ENCODE measurements at places on chromosomes 16 and 17.

GRCh38 chr17:78873519-78874340, 29.3 kb downstream of the CEP295NL start:
- peaks cover 27% of the 10 kb centered on the region for H3K36me3 ChIP-seq
- no peak overlapping the region for H3K4me3 ChIP-seq
- no peak for DNase-seq
- H3K27ac ChIP-seq = peak overlapping the region; percentile 59

- no peaks in the 10 kb centered on the region for H3K36me3 ChIP-seq
- no peak overlapping the region for H3K27ac ChIP-seq
- no peak for DNase-seq
- no peaks in the 10 kb centered on the region for H3K27me3 ChIP-seq
- peak overlapping the region; percentile 62 for H3K4me3 ChIP-seq
- peaks cover 3% of the 10 kb centered on the region for H3K4me1 ChIP-seq
Measured at GRCh38 chr17:18070861-18071340, 16.8 kb upstream of the DRG2 start.

DNA sequence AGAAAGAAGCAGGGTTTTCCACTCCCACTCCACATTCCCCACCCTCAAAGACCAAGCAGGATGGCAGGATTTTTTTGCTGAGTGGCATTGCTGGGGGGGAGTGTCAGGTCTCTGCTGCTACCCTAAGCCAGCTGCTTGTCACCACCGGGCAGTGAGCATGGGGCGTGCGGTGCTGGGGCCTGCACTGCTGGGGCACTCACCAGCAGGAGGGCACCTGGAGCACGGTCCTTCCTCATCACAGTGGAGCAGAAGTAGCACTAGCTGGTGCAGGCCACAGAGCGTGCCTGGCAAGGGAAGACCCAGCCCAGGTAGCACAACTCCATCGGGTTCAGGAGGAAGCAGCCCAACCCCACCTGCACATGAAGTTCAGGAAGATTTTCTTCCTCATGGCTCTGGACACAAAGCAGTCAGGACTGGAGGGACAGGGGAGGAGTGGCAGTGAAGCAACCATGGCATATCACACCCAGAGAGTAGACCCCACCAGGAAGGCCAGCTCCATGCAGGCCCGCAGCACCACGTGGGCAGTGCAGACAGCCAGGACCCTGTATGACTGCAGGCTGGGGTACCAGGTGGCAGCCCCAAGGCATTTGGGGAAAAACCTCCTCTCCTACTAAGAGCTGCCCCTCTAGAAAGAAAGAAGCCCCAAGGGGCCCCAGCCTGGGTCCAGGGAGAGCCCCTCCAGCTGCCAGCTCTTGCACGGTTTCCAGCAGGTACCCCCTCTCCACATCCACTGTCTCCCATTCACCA, 16.7 kb upstream of the MYO18A start:
- no peak overlapping the region for H3K4me3 ChIP-seq
- H3K27ac ChIP-seq = no peak overlapping the region
- DNase-seq = no peak
- H3K4me1 ChIP-seq = no peaks in the 10 kb centered on the region

- no peaks in the 10 kb centered on the region for H3K27me3 ChIP-seq
- peaks cover 8% of the 10 kb centered on the region for H3K4me1 ChIP-seq
- H3K36me3 ChIP-seq = peaks cover 51% of the 10 kb centered on the region
- no peak overlapping the region for H3K4me3 ChIP-seq
- DNase-seq = no peak
- H3K27ac ChIP-seq = no peak overlapping the region
Measured at GRCh38 chr16:30116291-30117207, 3.2 kb upstream of the GDPD3 start.

DNA sequence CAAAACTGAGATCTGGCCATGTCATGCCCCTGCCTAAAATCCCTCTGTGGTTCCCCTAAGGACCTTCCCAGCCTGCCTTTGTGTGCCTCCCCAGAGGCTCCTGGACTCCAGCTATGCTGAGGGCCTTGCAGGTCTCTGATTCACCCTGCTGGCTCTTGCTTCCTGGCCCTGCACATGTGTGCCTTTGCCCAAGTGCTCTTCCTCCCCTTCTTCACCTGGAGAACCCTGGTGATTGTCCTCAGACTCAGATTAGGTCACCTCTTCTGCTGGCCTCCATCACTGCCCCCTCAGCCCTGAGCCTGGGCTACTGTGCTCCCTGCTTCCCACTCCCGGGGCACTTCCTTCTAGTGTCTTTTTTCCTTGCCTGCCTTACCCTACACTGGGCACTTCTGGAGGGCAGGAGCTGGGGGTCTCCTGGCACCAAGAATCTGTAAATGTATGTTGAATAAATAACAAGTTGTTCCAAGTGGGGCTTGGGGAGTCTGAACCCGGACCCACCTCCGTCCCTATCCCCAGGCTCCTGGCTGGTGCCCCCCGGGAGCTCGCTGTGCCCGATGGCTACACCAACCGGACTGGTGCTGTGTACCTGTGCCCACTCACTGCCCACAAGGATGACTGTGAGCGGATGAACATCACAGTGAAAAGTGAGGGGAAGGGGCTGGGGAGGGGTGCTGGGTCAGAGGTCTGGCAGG, 7.8 kb downstream of the ITGA3 start:
- H3K27ac ChIP-seq = peak overlapping the region; percentile 96
- no peak for DNase-seq
- no peaks in the 10 kb centered on the region for H3K27me3 ChIP-seq
- H3K4me1 ChIP-seq = peaks cover 88% of the 10 kb centered on the region
- no peak overlapping the region for H3K4me3 ChIP-seq

- H3K4me1 ChIP-seq = no peaks in the 10 kb centered on the region
- no peak overlapping the region for H3K4me3 ChIP-seq
- no peaks in the 10 kb centered on the region for H3K27me3 ChIP-seq
- H3K27ac ChIP-seq = no peak overlapping the region
Measured at GRCh38 chr17:58236394-58236793, 2.0 kb upstream of the LPO start.

- DNase-seq = no peak
- peaks cover 7% of the 10 kb centered on the region for H3K4me1 ChIP-seq
- no peaks in the 10 kb centered on the region for H3K27me3 ChIP-seq
- H3K27ac ChIP-seq = no peak overlapping the region
Measured at GRCh38 chr17:82281076-82281475, 7.6 kb upstream of the CSNK1D start.

DNA sequence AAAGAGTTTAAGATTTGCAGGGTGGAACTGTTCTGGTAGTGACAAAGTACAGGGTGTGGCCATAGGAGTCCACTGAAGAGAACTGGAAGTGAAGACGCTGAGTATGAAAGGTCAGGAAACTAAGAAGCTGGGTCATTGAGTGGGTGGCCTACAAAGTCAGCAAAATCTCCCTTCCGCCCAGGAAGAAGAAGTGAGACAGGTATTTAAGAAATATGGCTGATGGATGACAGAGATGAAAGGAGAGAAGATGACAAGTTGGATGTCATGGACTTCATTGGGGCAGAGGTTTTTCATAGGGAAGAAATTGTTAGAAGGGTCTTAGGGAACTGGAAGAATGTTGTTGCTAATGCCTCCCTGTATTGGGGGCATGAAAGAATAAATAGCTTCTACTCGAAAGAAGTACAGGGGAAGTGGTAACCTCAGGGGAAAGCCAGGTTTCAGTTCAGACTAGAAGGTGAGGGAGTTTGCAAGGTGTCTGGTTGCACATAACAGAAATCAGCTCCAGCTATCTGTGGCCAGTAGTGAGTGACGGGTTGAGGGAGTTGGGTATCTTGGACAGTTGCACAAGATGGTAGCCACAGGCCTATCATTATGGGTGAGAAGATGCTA, 33.6 kb upstream of the MED13 start:
- H3K27ac ChIP-seq = no peak overlapping the region
- no peak overlapping the region for H3K4me3 ChIP-seq

DNA sequence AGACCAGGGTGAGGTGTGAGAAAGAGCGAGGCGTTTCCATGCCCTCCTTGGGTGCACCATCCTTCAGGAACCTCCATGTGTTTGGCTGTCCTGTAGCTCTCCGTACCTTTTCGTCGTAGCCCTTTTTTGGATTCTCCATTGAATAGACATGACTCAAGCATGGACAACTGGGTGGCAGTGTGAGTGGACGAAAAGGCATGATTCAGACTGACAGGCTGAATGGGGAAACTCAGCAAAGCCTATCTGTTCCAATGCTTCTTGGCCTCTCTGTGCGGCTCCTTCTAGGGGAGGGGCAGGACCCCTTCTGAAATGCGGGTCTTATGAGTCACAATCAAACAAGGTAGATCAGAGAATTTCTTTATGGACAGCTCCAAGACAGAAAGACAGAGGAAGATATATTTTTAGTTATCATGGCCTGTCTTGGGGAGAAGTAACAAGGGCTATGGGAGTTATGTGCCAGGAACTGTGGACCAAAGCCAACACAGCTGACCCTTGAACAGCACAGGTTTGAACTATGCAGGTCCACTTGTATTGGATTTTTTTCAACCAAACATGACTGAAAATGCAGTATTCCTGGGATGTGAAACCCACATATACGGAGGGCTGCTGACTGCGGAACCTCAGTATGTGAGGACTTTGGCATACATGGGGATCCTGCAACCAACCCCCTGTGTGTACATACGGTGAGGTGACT, 22.9 kb downstream of the ADORA2B start:
- H3K27me3 ChIP-seq = no peaks in the 10 kb centered on the region
- H3K27ac ChIP-seq = no peak overlapping the region
- H3K4me1 ChIP-seq = no peaks in the 10 kb centered on the region
- no peaks in the 10 kb centered on the region for H3K36me3 ChIP-seq
- DNase-seq = no peak

- H3K4me3 ChIP-seq = no peak overlapping the region
- no peak overlapping the region for H3K27ac ChIP-seq
Measured at GRCh38 chr17:42031584-42031983, 11.7 kb downstream of the NKIRAS2 start.

DNA sequence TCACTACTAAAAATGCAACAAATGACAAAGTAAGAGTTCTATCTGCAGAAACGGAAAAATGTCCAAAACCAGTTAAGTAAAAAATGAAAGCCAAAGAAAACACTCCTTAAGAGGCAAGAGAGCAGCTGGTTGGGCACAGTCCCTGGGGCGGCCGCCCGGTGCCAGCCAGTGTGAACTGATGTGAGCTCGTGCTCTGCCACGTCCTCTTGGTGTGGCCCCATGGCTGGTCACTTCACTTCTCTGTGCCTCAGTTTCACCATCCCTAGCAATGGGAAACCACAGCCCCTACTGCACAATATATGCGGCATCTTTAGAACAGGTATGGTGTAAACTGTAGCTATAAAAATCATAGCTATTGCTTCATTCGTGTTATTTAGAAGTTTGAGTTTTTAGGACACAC, 21.2 kb downstream of the USP36 start:
- peaks cover 55% of the 10 kb centered on the region for H3K36me3 ChIP-seq
- H3K27me3 ChIP-seq = no peaks in the 10 kb centered on the region
- no peak for DNase-seq
- no peak overlapping the region for H3K4me3 ChIP-seq
- no peak overlapping the region for H3K27ac ChIP-seq

DNA sequence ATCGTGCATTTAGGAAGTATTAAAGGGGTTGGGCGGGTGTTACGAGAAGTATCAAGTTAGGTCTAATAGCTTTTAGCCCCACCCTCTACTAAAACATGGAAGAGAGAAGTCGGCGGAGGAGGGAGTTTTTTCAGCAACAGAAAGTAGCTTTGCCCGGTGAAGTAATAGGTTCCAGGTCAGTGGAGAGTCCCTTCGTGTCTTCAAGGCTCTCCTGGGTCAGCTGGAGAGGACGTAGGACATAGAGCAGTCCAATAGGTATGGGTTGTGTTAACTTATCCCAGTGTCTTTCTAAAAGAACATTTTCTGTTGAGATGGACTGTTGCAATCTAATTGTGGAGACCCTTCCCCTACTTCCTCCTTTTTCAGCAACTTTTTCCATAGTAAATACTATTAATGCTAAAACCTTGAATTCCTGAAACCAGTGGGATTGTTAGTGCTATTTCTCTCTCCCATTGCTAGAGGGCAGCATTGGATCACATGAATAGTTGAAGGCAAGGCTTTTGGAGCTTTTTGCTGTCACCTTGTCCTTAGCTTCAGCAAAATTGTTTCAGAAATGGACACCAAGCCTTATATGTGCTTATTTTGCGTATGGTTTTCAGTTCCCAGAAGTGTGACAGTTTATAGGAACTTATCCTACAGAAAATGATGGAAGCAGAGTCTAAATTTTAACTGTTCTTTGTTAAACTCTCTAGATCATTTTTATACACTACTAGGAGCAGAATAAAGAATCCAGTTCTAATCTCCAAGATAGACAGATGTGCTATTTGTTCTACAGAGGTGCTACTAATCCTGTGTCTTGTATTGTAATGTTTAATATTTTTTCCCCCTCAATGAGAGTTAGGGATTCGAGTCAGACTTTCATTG, 38.4 kb downstream of the UTP18 start:
- no peaks in the 10 kb centered on the region for H3K36me3 ChIP-seq
- H3K4me3 ChIP-seq = no peak overlapping the region
- DNase-seq = no peak
- H3K27ac ChIP-seq = no peak overlapping the region
- H3K4me1 ChIP-seq = no peaks in the 10 kb centered on the region

- H3K4me3 ChIP-seq = no peak overlapping the region
- H3K36me3 ChIP-seq = no peaks in the 10 kb centered on the region
- no peaks in the 10 kb centered on the region for H3K27me3 ChIP-seq
- DNase-seq = no peak
- H3K27ac ChIP-seq = no peak overlapping the region
Measured at GRCh38 chr17:35235917-35236316, 7.0 kb upstream of the SLFN5 start.

DNA sequence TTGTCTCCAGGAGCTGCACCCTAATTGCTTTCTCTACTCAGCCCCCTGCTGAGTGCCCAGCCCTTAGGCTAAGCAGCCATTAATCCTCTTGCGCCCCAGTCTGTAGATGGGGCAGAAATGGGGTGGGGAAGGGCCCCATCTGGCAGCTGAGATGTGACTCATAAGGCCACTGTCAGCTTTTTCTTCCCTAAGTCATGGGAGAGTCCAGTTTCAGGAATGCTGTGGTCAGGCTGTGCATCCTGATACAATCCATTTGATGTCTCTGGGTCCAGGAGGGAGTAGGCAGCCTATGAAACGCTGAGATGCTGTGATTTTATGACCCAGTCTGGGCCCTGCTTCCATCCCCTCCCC, 12.3 kb downstream of the PLXDC1 start:
- no peak for DNase-seq
- H3K36me3 ChIP-seq = no peaks in the 10 kb centered on the region
- no peaks in the 10 kb centered on the region for H3K4me1 ChIP-seq

- no peak for DNase-seq
- H3K4me1 ChIP-seq = peaks cover 10% of the 10 kb centered on the region
- no peak overlapping the region for H3K27ac ChIP-seq
Measured at GRCh38 chr16:12159672-12160071, 183.1 kb downstream of the SNX29 start.

GRCh38 chr17:72191356-72191755, 70.5 kb downstream of the SOX9 start:
- no peaks in the 10 kb centered on the region for H3K27me3 ChIP-seq
- no peaks in the 10 kb centered on the region for H3K36me3 ChIP-seq
- no peaks in the 10 kb centered on the region for H3K4me1 ChIP-seq

- H3K27ac ChIP-seq = peak overlapping the region; percentile 78
- H3K4me1 ChIP-seq = peaks cover 16% of the 10 kb centered on the region
- no peaks in the 10 kb centered on the region for H3K27me3 ChIP-seq
- DNase-seq = no peak
Measured at GRCh38 chr16:4298761-4299522, 16.9 kb upstream of the GLIS2 start.

Data from thoracic aorta (tissue), 2 donors.